ENCODE measurements at places on chromosomes 7 and 10.

GRCh38 chr10:121577568-121577967 is 20.7 kb downstream of the FGFR2 start:
- H3K4me1 ChIP-seq = peaks cover 14% of the 10 kb centered on the region
- H3K4me3 ChIP-seq = no peak overlapping the region
- H3K36me3 ChIP-seq = no peaks in the 10 kb centered on the region
- DNase-seq = no peak

- no peaks in the 10 kb centered on the region for H3K36me3 ChIP-seq
- H3K4me3 ChIP-seq = no peak overlapping the region
- no peaks in the 10 kb centered on the region for H3K4me1 ChIP-seq
- H3K27ac ChIP-seq = no peak overlapping the region
Measured at GRCh38 chr7:132461032-132461592, 115.2 kb downstream of the PLXNA4 start.

DNA sequence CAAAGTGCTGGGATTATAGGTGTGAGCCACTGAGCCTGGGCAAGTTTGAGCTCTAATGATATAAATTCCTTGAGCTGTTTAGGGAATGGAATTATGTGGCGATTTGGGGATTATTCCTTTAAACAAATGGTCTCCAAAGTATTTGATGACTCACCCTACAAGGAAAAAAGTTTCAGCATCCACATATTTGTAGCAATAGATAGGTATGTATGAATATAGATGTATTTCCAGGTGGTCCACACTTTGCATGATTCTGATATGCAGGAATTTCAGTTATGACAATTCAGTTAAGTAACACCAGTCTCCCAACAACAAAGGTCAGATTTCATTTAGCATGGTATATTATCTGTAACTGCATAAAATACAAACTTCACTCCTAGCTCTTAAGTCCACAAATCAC is 92.2 kb downstream of the ZNF248 start:
- H3K27ac ChIP-seq = no peak overlapping the region
- no peaks in the 10 kb centered on the region for H3K27me3 ChIP-seq
- no peak overlapping the region for H3K4me3 ChIP-seq
- no peak for DNase-seq

DNA sequence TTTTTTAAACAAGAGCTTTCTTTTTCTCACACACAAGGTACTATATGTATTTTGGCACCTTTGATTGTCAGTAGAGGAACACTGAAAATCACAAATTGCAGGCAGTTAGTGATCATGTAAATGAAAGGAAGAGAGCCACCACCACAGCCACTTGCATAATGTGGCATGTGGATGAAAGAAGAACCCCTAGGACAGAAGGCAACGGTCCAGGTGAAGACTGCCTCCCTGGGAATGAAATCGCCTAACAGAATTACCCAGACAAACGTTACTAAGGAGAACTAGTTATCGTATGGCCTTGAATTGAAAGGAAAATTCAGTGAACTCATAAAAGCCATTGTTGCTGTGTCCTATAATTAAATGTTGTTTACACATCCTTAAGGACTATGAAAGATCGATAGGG is 41.2 kb upstream of the PTPRZ1 start:
- no peak for DNase-seq
- no peaks in the 10 kb centered on the region for H3K36me3 ChIP-seq
- H3K4me1 ChIP-seq = no peaks in the 10 kb centered on the region
- H3K27me3 ChIP-seq = no peaks in the 10 kb centered on the region
- no peak overlapping the region for H3K4me3 ChIP-seq

DNA sequence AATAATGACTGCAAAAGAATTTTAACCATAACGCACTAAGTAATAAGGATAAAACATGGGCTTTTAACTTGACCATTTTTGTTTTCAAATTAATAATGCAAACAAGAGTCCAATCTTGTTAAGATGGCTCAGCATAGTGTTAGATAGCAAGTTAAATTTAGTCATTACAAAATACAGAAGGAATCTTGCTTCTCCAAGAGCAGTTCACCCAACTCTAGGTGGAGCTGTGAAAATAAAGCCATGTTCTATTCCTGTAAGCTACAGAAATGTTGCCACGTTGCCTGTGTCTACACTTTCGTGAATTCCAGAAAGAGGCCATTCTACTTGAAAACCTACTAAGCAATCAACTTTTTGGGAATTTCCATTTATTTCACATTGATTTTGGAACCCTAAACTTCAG is 191.9 kb downstream of the SFMBT2 start:
- H3K27ac ChIP-seq = no peak overlapping the region
- H3K4me1 ChIP-seq = no peaks in the 10 kb centered on the region
- no peak overlapping the region for H3K4me3 ChIP-seq
- no peaks in the 10 kb centered on the region for H3K27me3 ChIP-seq

DNA sequence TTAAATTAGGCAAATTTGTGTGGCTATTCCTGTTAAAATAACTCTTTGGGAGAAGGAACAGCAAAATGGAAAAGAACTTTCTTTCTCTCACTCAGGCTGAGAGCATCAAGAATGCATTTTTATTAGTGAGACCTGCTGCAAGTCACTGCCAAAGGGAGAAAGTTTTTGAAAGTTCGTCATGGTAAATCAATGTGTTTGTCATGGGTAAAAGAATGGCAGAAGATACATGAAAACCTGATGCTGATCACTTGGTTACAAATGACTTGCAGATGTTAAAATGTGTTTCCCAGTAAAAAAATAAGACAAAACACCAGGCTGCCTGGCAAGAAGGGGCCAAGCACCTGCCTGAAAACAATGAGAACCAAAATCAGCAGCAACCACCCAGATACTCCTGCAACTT is 484.7 kb upstream of the NRP1 start:
- H3K4me1 ChIP-seq = no peaks in the 10 kb centered on the region
- H3K27ac ChIP-seq = no peak overlapping the region
- DNase-seq = no peak
- H3K27me3 ChIP-seq = no peaks in the 10 kb centered on the region

DNA sequence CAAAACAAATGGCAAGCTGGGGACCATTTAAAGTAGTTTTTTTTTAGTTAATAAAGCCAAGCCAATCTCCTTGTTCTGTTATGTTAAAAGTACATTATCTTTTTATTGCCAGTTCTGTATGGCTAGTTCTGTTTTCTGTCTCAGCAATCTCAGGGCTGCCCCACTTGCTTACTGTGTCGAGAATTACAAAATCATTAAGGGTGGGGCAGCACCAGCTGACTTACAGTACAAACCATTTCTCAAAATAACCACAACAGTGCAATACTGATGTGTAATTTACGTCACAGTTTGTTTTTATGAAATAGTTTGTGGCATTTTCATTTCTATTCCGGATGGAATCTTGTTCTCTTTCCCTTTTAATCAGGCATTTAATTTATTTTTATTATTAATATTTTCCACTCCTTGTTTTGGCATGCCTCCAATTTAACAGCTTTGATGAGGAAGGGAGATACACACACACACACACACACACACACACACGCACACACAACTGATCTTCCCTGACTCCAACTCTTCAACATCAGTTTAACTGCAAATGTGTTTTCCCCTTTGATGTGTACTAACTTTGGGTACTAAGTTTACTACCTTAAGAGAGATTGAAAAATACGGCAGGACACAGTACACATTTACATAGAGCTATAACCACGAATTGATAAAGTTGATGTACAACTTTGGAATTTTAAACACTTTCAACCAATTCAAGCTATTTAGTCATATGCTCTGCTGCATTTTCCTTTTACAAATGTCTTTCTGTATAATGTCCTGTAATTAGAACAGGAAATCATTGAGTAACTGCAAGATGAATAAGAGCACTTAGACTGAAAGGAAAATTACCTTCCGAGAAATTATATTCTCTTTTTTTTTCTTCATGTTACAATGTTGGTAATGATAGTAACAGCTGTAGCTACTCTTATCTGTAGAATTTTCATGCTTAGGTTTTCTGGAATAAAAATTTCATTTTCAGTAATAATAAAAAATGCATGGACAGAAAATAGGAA is 91.5 kb downstream of the ARID5B start:
- peaks cover 3% of the 10 kb centered on the region for H3K36me3 ChIP-seq
- H3K27me3 ChIP-seq = no peaks in the 10 kb centered on the region
- no peaks in the 10 kb centered on the region for H3K4me1 ChIP-seq
- no peak overlapping the region for H3K27ac ChIP-seq

DNA sequence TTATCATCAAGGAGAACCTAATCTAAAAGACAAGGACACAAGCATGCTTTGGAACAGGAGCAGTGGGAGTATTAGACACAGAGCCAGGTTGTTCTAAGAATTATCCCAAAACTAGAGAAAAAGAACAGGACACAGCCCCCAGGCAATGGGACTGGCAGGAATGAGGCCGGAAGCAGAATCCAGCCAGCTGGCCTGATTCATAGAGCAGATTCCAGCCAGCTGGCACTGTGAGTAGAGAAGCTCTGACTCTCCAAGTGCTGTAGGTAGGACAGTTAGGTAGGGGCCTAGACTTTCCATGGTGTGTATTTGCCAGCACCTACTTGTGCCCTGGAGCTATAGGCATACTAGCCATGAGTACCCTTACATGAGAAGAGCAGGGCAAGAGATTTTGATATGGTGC is 13.3 kb upstream of the RAB18 start:
- H3K27me3 ChIP-seq = peaks cover 12% of the 10 kb centered on the region
- no peak for DNase-seq
- no peak overlapping the region for H3K4me3 ChIP-seq
- no peaks in the 10 kb centered on the region for H3K36me3 ChIP-seq
- no peak overlapping the region for H3K27ac ChIP-seq
- no peaks in the 10 kb centered on the region for H3K4me1 ChIP-seq

- no peak overlapping the region for H3K27ac ChIP-seq
- no peak overlapping the region for H3K4me3 ChIP-seq
- no peaks in the 10 kb centered on the region for H3K4me1 ChIP-seq
- no peaks in the 10 kb centered on the region for H3K27me3 ChIP-seq
Measured at GRCh38 chr10:65846949-65847348, 1078.9 kb upstream of the LRRTM3 start.

DNA sequence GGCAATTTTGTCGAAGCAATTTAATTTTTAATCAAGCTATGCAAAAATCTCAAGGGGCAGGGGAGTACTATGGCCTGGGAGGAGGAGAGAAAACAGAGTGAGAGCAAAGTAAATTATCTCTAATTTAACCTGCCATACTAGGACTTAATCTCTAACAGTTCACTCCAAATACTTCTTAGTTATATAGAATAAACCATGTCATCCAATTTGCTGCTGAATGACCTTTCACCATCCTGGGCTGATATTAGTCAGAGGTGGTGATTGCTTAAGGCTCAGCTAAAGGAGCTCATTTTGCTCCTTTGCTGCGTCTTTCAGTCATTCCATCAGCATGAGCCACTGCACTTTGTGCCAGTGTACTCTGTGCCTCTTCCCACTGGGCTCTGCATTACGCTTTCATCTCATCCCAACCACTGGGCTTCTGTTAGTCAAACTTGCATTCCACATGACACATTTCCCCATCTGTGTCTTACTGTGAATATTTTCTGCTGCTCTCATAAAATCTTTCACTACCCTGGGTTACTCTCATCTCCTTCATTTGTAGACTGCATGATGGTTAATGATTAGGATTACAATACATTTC is 84.3 kb downstream of the CD36 start:
- peaks cover 5% of the 10 kb centered on the region for H3K4me1 ChIP-seq
- no peaks in the 10 kb centered on the region for H3K27me3 ChIP-seq
- H3K36me3 ChIP-seq = no peaks in the 10 kb centered on the region
- H3K27ac ChIP-seq = peak overlapping the region; percentile 100

GRCh38 chr7:16652240-16652583 is 6.2 kb downstream of the BZW2 start:
- no peaks in the 10 kb centered on the region for H3K36me3 ChIP-seq
- H3K27me3 ChIP-seq = no peaks in the 10 kb centered on the region
- H3K27ac ChIP-seq = no peak overlapping the region
- DNase-seq = no peak

DNA sequence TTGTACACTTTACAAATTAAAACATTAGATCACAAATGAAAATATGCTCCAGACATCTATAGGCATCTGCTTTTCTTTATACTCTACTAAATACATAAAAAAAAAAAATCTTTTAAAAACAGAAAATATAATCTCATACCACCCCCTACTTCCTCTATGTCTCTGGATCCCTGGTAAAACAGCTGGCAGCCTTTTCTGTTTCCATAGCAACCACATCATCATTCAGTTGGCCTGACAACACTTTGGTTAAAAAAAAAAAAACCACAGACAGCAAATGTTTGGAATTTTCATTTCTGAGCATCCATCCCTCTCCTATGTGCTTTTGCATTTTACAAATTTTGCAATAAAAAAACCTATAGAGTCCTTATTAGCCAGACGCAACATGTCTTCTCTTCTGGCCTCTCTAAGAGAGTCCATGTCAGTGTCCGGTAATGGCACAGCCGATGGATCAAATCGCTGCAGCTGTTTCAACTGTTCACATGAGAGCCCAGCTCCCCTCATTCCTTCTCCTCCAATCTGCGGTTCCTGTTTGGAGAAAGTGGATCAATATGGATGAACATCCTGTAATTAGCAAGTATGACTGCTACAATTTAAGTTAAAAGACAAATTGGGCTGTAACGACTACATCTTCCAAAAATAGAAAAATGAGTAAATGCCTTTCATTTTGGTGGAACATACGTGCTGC is 105.6 kb downstream of the NSUN6 start:
- peaks cover 13% of the 10 kb centered on the region for H3K36me3 ChIP-seq
- no peak overlapping the region for H3K27ac ChIP-seq
- DNase-seq = no peak
- no peaks in the 10 kb centered on the region for H3K27me3 ChIP-seq

- no peak overlapping the region for H3K27ac ChIP-seq
- H3K36me3 ChIP-seq = peaks cover 22% of the 10 kb centered on the region
- H3K27me3 ChIP-seq = peaks cover 27% of the 10 kb centered on the region
- H3K4me3 ChIP-seq = no peak overlapping the region
- H3K4me1 ChIP-seq = peaks cover 37% of the 10 kb centered on the region
Measured at GRCh38 chr7:102303669-102304422, 17.2 kb downstream of the SH2B2 start.

GRCh38 chr10:62732841-62733653 is 71.5 kb upstream of the ADO start:
- no peak overlapping the region for H3K27ac ChIP-seq
- peak; percentile 78 for DNase-seq
- H3K4me1 ChIP-seq = peaks cover 3% of the 10 kb centered on the region
- no peaks in the 10 kb centered on the region for H3K36me3 ChIP-seq
- H3K4me3 ChIP-seq = no peak overlapping the region
- no peaks in the 10 kb centered on the region for H3K27me3 ChIP-seq

DNA sequence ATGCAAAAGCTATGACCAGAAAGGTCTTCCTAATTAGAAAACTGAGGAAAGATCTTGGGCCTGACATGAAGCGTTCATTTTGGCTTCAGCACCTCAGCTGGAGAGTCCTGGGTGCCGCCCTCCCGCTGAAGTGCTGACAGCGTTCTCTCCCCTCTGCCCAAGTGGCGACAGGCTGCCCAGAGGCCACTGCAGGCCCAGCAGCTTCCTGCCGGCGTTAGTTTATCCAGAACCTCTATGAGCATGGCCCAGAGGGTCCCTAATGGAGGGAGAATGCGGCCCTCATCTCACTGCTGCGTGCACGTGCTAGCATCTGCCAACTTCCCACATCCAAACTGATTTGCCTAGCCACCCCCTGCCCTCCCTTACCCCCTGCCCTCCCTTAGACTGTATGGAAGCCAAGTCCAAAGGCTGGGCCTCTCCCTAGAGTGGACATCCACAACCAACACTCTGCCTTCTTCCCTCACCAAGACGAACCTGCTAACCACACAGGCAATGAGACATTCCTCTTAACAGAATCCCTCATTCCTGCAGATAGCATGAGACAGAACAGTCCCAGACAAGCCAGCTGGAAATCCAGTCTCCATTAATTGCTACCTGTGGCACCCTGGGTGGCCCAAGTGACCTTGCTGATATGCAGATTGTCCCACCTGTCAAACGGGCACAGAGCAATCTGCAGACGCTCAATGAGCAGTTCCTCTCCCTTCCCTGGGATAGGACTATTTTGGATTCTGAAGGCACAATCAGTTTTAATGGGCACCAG is 108.4 kb downstream of the C10orf90 start:
- H3K4me1 ChIP-seq = peaks cover 2% of the 10 kb centered on the region
- H3K27ac ChIP-seq = no peak overlapping the region
- peak; percentile 18 for DNase-seq
- H3K36me3 ChIP-seq = no peaks in the 10 kb centered on the region
- H3K27me3 ChIP-seq = no peaks in the 10 kb centered on the region
- H3K4me3 ChIP-seq = peak overlapping the region; percentile 70

Data from mesenchymal stem cell (in vitro differentiated cells and primary cell).